NCI-H1417 treated with DMSO at 0.1 percent for 48 hours (cell line): ENCODE measurements at places on chromosomes 1 and 21.

- no peak for DNase-seq
These were observed 43.2 kb downstream of the OLIG1 start for GRCh38 chr21:33113131-33113530.

DNA sequence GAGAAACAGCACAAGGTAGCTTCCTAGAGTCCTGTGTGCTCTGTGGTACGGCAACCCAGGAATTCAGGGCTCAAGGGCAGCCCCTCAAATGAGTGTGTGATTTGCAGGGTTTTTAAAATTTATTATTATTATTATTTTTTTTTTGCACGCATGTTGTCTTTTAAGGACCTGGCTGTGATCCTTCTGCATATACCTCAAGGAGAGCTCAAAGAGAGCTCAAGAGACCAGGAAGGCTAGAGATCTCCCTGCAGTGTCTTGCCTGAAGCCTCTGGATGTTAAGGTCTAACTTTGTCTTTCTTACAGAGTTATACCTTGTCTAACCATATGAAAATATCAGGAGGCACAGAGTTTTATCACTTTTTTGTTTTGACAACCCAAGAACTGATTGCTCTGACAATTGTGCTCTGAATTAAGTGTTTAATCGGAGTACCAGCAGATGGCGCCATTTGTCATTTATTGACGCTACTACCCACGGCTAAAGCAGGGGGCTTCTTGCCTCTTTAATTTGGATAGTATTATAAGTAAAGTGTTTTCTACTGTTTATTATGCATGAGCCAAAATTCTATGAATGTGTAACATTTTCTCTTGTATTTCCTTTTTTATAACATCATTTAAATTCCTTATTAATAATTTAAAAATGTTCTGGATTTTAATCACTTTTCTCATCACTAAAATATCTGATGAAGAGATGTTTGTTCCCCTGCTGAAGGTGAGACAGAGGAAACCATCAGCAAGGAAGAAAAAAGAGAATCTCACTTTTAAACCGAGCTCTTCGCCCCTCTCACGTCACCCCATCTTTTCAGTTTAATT is 35.8 kb upstream of the LMO4 start:
- DNase-seq = peak; percentile 26

GRCh38 chr1:20486457-20487235 is 636 bp upstream of the CAMK2N1 start:
- DNase-seq = peak; percentile 78

- DNase-seq = no peak
These were observed 22.3 kb upstream of the CD53 start for GRCh38 chr1:110850627-110851026.

- no peak for DNase-seq
These were observed 14.3 kb downstream of the DAP3 start for GRCh38 chr1:155703216-155703615.

- no peak for DNase-seq
These were observed 195.9 kb upstream of the GALNT2 start for GRCh38 chr1:229871078-229871676.

- DNase-seq = no peak
These were observed 4.2 kb downstream of the RD3 start for GRCh38 chr1:211487672-211488208.

- no peak for DNase-seq
These were observed at the start of gene CRABP2 for GRCh38 chr1:156705321-156705917. CRABP2 (minus strand) TSS chr1:156705583; CDS start chr1:156705446, 137 bp downstream.

- no peak for DNase-seq
These were observed 116.8 kb downstream of the KCNH1 start for GRCh38 chr1:211017075-211017718.

- DNase-seq = no peak
These were observed 69.4 kb downstream of the TCP10L start for GRCh38 chr21:32515874-32516273.

- DNase-seq = peak; percentile 77
These were observed 205.8 kb upstream of the PLXNA2 start for GRCh38 chr1:208449951-208450350.

DNA sequence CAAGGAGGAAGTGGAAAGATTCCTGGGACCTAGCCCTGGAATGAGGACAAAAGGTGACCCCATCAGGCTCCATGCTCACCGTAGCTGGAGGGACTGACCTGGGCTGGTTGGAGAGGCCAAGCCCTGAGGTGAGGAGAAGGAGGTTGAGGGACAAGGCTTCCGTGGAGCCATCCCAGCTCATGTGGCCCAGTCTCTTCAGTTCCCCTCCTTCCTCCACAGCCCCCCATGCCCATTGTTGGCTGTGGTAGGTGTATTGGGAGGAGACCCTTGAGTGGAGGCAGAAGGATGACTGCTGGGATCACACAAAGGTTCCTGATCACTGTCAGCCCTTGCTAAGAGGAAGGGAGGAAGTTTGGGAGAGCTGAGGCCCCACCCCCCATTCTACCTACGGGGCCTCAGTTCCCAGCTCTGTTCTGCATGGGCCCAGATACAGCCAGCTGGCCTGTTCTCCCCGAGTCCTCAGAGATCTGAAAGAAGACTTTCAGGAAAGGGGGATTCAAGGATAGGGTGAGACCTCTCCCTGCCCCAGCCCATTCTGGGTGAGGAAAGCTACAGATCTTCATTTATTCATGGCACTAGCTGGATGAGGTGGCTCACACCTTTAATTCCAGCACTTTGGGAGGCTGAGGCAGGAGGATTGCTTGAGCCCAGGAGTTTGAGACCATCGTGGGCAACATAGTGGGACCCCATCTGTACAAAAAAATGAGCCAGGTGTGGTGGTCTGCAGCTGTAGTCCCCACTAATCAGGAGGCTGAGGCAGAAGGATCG is 17.3 kb downstream of the RHBG start:
- no peak for DNase-seq

- DNase-seq = no peak
These were observed 82.9 kb upstream of the SSX2IP start for GRCh38 chr1:84773195-84773594.

GRCh38 chr1:241423541-241424479 is 66.8 kb upstream of the RGS7 start:
- DNase-seq = peak; percentile 29

DNA sequence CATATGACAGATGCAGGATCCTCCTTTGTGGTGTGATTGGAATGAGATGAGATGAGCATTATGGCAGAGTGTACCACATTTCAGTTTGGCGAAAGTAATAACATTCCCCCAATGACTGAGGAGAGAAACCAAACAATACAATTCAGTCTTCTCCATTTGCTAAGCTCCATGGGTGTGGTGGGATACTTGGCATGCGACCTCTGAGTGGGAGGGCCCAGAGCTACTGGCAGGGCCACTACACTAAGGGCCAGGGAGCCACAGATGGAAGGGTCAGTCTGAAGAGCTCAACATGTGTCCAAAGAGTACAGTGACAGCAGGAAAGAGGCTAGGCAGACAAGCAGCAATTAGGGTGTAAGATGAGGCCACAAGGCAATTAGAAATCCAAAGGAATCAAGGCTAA is 23.8 kb upstream of the PAXBP1 start:
- no peak for DNase-seq

DNA sequence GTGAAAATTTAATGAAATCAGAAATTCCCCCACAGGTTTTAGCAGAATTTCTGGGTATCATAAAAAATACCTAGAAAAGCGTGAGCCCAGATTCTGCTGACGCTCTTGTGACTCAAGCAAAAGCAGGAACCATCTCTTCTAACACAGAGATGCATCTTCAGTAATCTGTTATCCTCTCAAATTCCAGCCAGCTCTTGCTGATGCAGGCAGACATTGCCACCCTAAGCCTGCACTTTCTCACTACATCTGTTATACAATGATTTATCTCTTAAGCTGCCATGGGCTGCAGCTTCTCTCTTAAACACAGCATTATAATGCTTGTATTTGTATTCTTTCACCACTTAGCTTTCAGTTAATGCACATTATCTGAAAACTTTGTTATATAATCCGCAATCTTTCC is 113.0 kb upstream of the RGS1 start:
- no peak for DNase-seq

DNA sequence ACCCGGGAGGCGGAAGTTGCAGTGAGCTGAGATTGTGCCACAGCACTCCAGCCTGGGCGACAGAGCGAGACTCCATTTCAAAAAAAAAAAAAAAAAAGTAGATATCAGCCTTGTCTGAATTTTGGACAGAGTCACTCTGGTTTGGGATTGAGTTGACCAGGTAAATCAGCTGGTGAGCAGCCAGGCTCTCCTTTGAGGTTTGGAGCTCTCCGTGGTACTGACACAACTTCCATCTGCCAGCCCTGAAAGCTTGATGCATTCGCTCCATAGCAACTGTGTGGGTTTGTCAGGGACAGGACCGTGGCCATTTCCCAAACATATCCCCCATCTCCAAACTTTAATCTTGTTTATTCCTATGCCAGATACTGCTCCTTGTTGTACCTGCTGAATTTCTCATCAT is 155.2 kb downstream of the DMRTA2 start:
- no peak for DNase-seq

GRCh38 chr1:37471345-37472231 is 2.8 kb upstream of the ZC3H12A start:
- no peak for DNase-seq

- no peak for DNase-seq
These were observed 11.4 kb downstream of the FAM89A start for GRCh38 chr1:231028682-231029081.

GRCh38 chr1:64527165-64527564 is 57.2 kb downstream of the CACHD1 start:
- no peak for DNase-seq

DNA sequence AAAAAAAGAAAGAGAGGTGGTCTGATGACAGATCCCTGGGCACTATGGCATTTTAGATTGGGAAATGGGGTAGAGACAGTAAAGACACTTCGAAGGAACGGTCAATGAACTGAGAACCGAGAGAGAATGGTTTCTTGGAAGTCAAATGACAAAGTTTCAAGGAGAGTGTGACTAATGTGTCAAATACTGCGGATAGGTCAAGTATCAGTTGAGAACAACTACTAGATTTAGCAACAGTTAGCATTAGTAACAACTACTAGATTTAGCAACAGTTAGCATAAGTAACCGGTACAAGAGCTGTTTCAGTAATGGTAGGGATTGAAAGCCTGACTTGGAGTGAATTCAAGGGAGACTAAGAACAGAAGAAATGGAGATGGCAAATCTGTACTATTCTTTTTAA is 35.0 kb downstream of the UROD start:
- no peak for DNase-seq

DNA sequence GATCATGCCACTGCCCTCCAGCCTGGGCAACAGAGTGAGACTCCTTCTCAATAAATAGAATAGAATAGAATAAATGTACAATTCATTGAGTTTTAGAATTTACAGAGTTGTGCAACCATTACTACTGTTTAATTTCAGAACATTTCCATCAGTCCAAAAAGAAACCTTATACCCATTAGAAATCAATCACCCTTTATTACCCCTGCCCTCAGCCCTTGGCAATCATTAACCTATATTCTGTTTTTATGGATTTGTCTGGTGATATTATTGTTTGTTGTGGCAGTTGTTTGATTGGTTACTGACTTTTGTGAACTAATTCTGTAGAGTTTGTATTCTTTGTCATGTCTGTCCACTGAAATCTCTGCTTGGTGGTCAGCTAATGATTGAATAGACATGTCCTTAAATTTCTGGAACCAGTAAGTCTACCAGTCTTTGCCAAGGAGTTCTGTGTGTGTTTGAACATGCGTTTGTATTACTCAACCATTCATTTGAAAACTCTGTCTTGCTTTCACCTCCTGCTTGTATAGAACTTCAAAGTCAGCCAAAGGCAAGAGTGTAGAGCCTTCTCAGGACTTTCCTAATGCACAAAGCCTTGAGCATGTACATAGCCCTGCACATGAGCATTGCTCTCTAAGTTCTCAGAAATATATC is 208.8 kb downstream of the GPR52 start:
- no peak for DNase-seq

- DNase-seq = no peak
These were observed 59.3 kb upstream of the ABCG1 start for GRCh38 chr21:42159560-42160110.

DNA sequence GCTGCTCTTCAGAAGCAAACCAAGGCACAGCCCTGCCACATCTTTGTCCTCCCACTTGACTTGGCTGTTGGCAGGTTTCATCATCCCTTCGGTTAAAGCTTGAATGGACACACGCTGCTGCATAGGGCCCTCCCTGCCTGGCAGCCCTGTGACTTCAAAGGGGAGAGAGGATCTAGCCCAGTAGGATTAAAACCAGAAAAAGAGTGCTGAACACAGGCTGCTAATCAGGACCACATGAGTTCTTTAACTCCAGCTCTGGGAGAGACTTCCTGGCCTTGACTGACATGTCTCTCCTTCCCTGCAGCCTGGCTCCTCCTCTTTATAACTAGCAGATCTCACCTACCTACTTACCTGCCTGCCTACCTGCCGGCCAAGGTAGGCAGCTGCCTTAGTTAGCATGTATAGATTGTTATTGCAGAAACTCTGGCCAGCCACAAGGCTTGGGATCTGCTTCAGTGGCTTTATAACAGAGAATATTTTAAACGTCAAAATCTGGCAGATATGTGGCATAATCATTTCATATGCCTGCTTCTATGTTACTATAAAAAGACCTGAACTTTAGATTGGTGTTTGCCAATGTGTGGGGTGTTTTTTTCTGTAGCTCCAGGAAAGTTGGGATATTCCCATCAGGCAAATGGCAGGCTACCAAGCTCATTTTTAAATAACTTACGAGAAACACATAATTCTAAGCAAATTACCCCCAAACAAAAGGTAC is 49.4 kb downstream of the ERG start:
- DNase-seq = no peak

- no peak for DNase-seq
These were observed 102.7 kb downstream of the ADARB1 start for GRCh38 chr21:45177039-45177438.

GRCh38 chr1:5238351-5239130 is 584.1 kb downstream of the AJAP1 start:
- DNase-seq = no peak
